ENCODE measurements at places on chromosomes 16 and 17. TPM values are rescaled to one million over a fixed set of nuclear protein-coding genes. Genes with fewer than 3 reads are reported as not detected.

The CDK5R1 gene
- 0.36 TPM for total RNA-seq

The KIFC3 gene
- total RNA-seq, result 48.6 TPM

The SCNN1B gene
- not detected for total RNA-seq

The GPR142 gene
- not detected for total RNA-seq

The LRRC3C gene
- not detected for total RNA-seq

The HASPIN gene
- 3.9 TPM for total RNA-seq

The RAMP2 gene
- 0.28 TPM for total RNA-seq

The TOX3 gene
- not detected for total RNA-seq

The DOC2A gene
- total RNA-seq, result not detected

The CETP gene
- not detected for total RNA-seq

The KRT9 gene
- not detected for total RNA-seq

The PITPNM3 gene
- 0.56 TPM for total RNA-seq

The ABCA6 gene
- under 0.01 TPM for total RNA-seq

The NPIPB9 gene
- total RNA-seq, result 0.56 TPM

The MYCBPAP gene
- total RNA-seq, result under 0.01 TPM

The KRTAP4-9 gene
- total RNA-seq, result not detected

The KRT24 gene
- total RNA-seq, result not detected

The AP2B1 gene
- 125 TPM for total RNA-seq

The KAT2A gene
- 5.3 TPM for total RNA-seq

The TBC1D3G gene
- total RNA-seq, result not detected

The TTYH2 gene
- 2.3 TPM for total RNA-seq

The PLXDC1 gene
- under 0.01 TPM for total RNA-seq

The TCAP gene
- total RNA-seq, result under 0.01 TPM

The CCL8 gene
- not detected for total RNA-seq

The SAMD14 gene
- 1.4 TPM for total RNA-seq

The HYDIN gene
- 0.18 TPM for total RNA-seq

The DPEP1 gene
- total RNA-seq, result not detected

The C17orf113 gene
- under 0.01 TPM for total RNA-seq

The RAB37 gene
- not detected for total RNA-seq

The SPDYE4 gene
- total RNA-seq, result not detected

The OR1F1 gene
- not detected for total RNA-seq

The LDHD gene
- not detected for total RNA-seq

The NPIPA3 gene
- total RNA-seq, result not detected

The USP43 gene
- total RNA-seq, result not detected

The CMC2 gene
- 57.0 TPM for total RNA-seq

The DPEP3 gene
- total RNA-seq, result not detected

The CHD9 gene
- total RNA-seq, result 48.8 TPM

All from IMR-90 (cell line).